Osteocyte (in vitro differentiated cells): ENCODE measurements at places on chromosomes 11 and 22. TPM values are rescaled to one million over a fixed set of nuclear protein-coding genes. Genes with fewer than 3 reads are reported as not detected.

The NCAPD3 gene
- 20.7 and 21.7 TPM in 2 replicates for total RNA-seq

The C11orf58 gene
- total RNA-seq, result 143 and 150 TPM in 2 replicates

The THYN1 gene
- 32.6 and 33.9 TPM in 2 replicates for total RNA-seq

The MIOX gene
- total RNA-seq, result 0.76 and 1.5 TPM in 2 replicates

The PRR14L gene
- total RNA-seq, result 48.2 and 49.3 TPM in 2 replicates

The PAMR1 gene
- 3.8 and 4.4 TPM in 2 replicates for total RNA-seq

The FADD gene
- total RNA-seq, result 19.3 and 19.5 TPM in 2 replicates

The VSIG10L2 gene
- not detected in 2 replicates for total RNA-seq

The BCO2 gene
- total RNA-seq, result 1.4 and 1.5 TPM in 2 replicates

The CABP7 gene
- total RNA-seq, result not detected in 2 replicates

The MYEOV gene
- total RNA-seq, result 1.6 and 1.8 TPM in 2 replicates

The PKP3 gene
- 0.40 and 0.50 TPM in 2 replicates for total RNA-seq

The FAM180B gene
- 0.32 and 0.52 TPM in 2 replicates for total RNA-seq

DNA sequence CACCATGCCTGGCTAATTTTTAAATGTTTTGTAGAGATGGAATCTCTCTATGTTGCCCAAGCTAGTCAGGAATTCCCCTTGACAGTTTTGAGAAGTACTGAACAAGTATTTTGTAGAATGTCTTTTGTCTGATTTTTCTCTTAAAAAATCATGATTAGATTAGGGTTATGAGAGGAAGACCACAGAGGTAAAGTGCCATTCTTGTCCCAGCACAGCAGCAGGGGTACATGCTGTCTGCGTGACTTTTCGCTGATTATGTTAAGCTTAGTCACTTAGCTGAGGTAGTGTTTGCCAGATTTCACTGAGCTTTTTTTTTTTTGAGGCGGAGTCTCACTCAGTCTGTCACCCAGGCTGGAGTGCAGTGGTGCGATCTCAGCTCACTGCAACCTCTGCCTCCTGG is 13.6 kb upstream of the NUP160 start:
- no peak for DNase-seq

- no peak for DNase-seq
These were observed 9.8 kb downstream of the RAB30 start for GRCh38 chr11:83061883-83062282.

DNA sequence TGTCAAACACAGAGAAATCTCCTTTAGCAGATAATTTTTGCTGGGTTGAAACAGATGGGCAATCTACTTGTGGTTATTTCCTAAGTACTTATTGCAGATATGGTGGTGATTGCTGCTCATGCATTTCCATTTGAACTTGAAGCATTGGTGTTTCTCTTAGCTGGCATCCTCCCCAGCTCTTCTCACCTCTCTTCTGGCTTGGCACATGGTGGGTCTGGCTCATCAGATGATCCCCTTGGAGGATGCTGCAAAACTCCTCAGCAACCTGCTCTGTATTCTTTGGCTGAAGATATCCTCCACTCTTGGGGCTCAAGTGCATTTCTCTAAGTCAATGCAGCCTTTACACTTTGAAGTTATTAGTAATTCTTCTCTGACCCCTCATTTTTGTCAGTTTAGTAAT is 87.3 kb upstream of the MYO18B start:
- DNase-seq, result no peak

DNA sequence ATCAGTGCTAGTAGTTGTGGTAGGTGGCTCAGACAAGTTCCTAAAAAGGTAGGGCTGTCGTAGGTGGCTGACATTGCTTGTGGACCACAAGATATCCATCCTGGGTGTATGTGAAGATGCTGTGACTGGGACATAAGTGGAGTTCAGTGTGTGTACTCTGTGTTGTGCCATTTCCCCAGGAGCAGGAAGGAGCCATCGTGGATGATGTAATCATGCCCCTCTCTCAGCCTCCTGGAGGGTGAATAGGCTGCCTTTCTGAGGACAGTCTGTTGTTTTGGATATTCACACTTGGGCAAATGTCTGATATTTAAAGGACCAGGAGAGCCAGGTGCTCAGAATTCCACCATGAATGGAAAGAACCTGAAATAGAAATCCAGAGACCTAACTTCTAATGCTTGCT is 2.7 kb downstream of the HEPHL1 start:
- no peak for DNase-seq

DNA sequence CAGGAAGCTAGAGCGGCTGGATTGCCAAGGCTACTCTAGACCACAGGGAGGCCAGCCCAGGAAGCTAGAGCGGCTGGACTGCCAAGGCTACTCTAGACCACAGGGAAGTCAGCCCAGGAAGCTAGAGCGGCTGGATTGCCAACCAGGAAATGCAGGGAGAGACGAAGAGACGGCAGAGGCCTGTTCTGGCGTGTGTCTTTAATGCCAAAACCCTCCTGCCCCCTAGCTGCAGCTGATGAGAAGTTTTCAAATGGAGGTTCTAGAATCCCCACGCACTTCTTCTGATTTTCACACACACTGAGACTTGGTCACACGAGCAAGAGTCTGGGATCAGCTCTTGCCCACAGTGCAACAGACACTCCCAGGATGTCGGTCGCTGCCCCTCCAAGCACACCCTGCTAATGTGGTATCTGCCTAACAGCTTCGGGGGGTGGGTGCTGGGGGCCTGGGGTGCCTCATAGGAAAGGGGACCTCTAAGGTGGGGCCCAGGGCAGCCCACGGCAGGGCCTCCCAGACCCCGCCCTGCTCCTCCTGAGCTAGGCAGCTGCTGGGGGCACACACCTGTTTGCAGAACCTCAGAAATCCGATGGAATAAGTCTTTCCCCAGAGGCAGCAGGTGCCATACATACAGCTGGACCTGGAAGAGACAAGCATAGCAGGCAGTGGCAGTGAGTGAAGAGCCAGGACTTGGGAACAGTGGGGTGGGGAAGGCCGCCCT is 28.5 kb downstream of the MAFF start:
- DNase-seq, result no peak

DNA sequence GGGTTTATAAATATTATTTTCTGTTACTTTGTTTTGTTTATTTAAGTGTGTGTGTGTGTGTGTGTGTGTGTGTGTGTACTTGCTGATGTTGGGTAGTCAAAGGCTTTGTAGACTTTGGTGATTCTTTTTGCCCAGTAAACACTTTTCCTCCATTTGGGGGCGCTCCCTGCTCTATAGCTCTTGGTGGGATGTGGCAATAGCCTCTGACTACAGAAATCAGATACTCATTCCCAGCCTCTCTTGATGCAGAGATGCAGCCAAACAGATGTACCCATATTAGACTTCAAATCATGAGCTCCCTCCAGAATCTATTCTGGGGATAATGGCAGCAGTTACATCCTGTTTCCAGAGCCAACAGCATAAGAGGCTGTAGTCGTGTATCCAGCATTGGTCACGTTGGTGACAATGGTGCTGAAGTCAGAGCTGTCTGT is 33.4 kb upstream of the APOL5 start:
- DNase-seq, result peak; percentile 32

GRCh38 chr11:57330029-57330428 is 5.3 kb upstream of the TNKS1BP1 start:
- DNase-seq, result no peak

DNA sequence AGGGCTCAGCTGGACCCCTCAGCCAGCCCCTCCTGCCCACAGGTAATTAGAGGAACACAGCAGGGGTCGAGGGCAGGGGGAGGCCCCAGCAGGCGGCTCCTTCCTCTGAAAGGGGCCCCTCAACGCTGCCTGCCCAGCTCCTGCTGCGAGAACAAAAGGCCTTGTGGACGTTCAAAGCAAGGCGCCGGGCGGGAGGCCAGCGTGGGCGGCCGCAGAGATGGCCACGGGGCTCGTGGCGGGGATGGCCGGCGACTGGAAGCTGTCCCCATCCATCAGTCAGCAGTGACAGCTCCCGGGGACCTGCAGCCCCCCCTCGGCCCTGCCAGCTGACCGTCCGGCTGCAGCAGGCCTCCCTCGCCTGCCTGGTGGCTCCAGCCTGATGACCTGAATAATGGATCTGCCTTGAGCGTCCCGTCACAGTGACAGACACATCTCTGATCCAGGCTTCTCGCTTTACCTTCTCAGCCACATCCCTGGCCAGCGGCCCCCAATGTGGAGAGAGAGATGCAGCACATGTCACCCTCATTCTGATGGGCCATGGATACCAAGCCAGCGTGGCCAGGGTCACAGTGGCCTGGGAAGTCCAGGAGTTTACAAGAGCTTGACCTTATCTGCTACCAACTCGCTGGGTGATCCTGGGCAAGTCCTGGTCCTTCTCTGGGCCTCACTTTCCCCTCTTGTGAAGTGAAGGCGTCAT is 159.3 kb downstream of the MN1 start:
- no peak for DNase-seq

GRCh38 chr11:23866641-23867040 is 630.2 kb upstream of the LUZP2 start:
- DNase-seq, result no peak

- no peak for DNase-seq
These were observed 34.2 kb downstream of the CCDC81 start for GRCh38 chr11:86408845-86409244.

DNA sequence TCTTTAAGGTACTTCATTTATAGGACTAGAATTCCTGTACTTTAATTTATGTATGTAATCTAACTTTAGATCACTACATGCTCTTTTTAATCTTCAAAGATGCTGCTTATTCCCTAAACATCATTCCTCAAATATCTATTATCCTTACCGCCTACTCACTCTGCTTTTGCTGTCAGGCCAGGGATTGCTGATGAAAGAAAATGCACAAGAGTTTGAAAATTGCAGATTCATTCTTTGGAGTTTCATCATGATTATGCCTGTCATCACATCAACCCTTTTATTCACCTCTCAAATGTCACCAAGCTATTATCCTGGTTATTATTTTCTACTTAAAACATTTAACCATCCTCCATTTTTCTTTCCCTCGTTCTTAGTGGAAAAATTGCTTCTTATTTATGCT is 802.7 kb downstream of the METTL15 start:
- no peak for DNase-seq

DNA sequence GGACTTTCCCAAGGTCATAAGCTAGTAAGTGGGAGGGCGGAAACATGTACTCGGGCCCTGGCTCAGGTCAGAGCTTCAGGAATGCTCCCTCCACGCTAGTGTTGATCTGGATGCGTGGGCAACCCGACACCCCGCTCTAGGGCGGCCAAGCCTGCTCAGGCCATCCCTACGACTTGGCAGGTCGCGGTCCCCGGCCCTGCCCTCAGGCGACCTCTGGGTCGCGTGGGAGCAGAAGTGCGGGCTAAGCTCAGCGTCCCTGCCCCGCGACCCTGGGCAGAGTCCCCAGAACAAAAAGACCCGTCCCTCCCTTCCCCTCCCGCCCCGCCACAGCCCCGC is 781 bp upstream of the TEF start:
- no peak for DNase-seq

- no peak for DNase-seq
These were observed 96.7 kb upstream of the LUZP2 start for GRCh38 chr11:24400059-24400665.

- no peak for DNase-seq
These were observed 1.6 kb downstream of the PAMR1 start for GRCh38 chr11:35523861-35524260.

DNA sequence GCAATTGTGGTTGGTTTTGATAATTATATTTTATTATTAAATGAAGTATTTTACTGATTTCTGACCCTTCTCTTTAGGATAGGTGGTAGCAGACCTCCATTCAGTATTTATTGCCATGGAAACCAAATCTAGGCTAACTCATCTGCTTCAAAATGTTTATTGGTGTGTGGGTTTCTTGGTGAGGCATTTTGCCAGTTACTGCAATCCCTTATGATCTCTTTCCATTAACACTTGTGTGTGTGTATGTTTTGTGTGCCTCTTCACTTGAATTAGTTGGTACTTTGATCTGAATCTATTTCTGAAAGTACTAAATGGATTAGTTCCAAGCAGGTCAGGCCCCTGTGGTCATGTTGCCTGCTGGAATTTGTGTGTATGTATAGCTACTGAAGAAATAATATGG is 184.4 kb upstream of the C11orf87 start:
- no peak for DNase-seq

DNA sequence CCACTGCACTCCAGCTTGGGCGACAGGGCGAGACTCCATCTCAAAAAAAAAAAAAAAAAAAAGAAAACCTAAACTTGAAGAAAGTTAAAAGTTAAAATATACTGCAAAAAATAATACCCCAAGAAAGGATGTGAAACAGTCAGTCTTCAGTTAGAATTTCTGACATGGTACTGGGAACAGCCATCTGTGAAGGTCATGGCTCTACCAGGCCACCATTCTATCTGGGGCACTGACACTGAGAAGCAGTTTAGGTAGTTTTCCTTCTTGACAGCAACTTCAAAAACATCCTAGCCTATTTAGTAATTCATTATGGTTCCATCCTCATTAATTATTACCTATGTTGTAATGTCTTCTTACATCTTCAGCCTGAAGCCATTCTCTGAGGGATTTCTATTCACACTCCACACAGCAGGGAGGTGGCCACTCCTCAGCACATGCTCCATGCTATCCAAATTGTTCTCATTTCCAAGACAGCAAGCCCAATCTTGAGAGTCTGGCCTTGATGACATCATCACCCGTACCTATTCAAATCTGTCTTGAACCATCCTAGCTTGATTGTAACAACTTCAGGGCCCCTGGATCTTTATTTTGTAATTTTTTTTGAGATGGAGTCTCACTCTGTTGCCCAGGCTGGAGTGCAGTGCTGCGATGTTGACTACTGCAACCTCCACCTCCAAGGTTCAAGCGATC is 38.2 kb downstream of the SERPIND1 start:
- no peak for DNase-seq

- DNase-seq, result no peak
These were observed 10.1 kb downstream of the C22orf23 start for GRCh38 chr22:37943136-37943824.

DNA sequence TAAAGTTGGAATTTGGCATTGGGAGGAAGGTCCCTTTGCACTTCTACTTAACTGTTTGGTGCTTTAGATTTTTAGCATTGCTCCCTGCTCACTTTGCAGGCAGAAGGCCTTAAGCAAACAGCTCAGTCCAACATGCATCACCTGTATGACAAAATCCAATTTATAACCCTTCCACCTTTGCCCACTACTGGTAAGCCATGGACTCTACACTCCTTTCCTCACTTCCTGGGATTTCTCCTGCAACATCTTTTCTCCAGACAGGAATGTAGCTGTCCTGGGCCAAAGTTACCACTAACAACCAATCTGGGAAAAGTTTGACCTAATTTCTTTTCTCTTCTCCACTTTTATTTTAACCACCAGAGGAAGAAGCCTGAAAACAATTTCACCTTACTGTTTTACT is 1.8 kb upstream of the OR2D2 start:
- no peak for DNase-seq

GRCh38 chr22:20777420-20778177 is 3.7 kb downstream of the SERPIND1 start:
- no peak for DNase-seq

GRCh38 chr11:9714272-9714940 is 50.5 kb downstream of the SWAP70 start:
- no peak for DNase-seq
